ENCODE measurements at places on chromosomes 5 and 9. TPM values are rescaled to one million over a fixed set of nuclear protein-coding genes. Genes with fewer than 3 reads are reported as not detected.

Gene C5
- total RNA-seq: 3.9 TPM

Gene ABLIM3
- total RNA-seq: 24.9 TPM

Gene SMIM32
- total RNA-seq: not detected

Gene DOCK8
- total RNA-seq: 0.32 TPM

Gene PRUNE2
- 11.3 TPM for total RNA-seq

Gene FAXDC2
- 18.4 TPM for total RNA-seq

Gene TMEM8B
- 2.7 TPM for total RNA-seq

Gene FAM200C
- 3.0 TPM for total RNA-seq

Measured in bronchial smooth muscle cell (primary cell).